ENCODE measurements at places on chromosomes 5 and 9.
A peak's percentile ranks its signal among the peaks of the same experiment; 100 is the strongest.

GRCh38 chr5:149496166-149496565 is 55.1 kb downstream of the CSNK1A1 start:
- no peak for DNase-seq

- peak; percentile 11 for DNase-seq
Observed at GRCh38 chr5:73030995-73031394, 75.2 kb downstream of the FCHO2 start.

DNA sequence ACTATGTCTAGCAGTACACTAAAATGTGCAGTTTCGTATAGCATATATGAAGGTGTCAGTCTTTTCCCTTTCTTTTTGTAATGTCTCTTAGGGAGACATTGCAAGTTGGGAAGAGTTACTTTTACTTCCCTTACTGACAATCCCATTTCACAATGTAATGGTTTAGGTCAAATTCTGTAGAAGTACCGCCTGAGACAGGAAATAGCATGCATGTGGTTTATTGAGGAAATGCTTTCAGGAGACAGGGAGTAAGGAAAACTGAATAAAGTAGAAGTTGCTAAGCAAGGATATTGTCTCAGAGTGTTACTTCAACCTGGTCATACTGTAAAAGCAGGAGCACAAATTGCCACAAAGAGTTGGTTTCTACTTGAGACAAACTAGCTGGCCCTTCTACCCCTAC is 32.1 kb upstream of the MSANTD3 start:
- DNase-seq = no peak

- DNase-seq = no peak
Observed at GRCh38 chr5:170097934-170098333, 7.8 kb upstream of the FOXI1 start.

DNA sequence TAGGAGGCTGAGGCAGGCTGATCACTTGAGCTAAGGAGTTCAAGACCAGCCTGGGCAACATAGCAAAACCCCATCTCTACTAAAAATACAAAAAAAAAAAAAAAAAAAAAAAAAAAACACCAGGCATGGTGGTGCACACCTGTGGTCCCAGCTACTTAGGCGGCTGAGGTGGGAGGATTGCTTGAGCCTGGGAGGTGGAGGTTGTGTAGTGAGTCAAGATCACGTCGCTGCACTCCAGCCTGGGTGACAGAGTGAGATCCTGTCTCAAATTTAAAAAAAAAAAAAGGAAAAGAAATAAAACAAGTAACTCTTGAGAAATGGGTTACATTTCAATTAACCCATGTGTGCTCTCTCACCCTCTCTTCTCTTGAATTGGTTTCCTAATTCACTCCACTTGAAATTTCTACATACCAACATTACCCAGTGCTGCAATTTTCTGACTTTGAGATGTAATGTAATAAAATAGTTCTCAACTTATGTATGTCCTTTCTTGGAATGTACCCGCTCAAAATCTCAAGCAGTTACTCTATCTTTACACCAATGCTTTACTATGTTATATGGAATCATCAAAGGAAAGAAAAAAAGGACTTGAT is 35.8 kb downstream of the TMEM245 start:
- DNase-seq = no peak

- no peak for DNase-seq
Observed at GRCh38 chr9:71058660-71059059, 62.8 kb downstream of the TRPM3 start.

DNA sequence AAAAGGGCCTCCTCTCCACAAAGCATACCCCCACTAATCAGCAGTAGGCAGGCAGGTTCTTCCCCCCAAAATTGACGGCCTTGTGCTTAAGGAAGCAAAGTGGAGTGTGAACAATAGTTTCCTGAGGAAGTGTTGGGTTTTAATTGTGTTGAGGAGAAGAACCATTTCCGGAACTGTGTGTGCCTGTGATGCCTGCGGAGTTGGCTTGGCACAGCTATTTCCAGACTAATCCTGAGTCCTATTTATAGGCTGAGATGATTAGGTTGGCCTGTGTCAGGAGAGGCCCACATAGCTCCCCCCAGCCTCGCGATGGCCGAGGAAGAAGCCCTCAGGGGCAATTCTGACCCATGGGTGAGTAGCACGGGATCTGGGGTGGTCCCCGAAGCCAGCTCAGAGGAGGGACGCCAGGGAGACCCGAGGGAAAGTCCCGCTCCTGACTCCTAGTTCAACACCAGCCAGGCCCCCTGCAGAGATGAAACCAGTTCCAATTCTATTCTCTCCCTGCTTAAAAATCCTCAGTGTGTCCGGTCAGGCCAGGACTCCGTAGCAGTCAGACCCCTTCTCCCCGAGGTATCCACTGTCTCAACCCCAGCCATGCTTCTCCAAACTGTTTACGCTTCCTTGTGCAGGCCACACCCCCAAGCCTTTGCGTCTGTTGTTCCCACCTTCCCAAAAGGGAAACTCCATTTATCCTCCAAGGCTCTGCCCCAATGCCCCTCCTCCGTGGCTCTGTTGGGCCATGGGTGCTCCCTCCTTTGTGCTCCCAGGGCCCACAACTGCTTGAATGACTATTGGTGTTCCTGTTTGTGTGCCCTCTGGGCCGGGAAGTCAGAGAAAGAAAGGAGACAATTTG is 18.1 kb downstream of the GSN start:
- DNase-seq = no peak

- DNase-seq = no peak
Observed at GRCh38 chr9:5614985-5615384, 13.9 kb upstream of the RIC1 start.

DNA sequence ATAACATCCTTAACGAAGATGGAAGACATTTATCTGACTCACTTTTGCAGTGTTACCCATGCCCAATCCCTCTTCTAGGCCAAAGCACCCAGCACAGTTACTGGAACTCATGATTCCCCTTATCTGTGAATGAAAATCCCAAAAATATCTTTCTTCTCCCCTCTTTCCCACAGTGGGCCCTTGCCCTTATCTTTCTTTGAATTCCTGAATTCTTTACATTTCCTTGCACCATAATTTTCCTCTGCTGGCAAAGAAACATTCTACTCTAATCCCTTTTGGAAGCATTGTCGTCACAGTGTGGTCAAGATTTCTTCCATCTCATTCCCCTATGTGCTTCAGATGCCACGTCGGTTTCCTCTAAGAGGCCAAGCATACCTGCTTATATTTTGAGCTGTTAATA is 135.9 kb upstream of the LIFR start:
- DNase-seq = no peak

DNA sequence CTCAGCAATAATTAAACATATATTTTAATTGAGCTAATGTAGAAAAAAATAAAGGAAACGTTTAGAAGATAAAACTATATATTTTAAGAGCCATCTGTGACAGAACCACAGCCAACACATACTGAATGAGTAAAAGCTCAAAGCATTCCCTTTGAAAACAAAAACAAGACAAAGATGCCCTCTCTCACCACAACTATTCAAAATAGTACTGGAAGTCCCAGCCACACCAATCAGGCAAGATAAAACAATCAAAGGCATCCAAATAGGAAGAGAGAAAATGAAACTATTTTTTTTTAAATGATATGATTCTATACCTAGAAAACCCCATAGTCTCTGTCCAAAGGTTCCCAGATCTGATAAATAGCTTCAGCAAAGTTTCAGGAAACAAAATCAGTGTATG is 262.0 kb downstream of the HTR1A start:
- DNase-seq = no peak

DNA sequence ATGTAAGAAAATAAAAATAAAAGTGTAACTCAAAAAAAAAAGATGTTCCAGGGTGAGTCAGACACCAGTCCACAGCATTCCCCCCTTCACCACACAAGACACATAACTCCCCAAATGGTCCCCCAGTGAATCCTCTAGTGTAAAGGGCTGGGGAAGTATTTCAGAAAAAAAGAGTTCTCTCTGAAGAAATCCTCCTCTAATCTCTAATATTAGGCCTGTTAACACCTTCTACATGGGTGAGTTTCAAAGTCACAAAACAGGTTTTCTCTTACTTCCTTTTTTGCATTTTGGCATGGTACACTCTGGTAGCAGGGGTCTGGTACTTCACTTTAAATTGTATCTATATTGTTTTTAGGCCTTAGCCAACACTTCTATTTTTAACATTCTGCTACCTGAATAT is 28.2 kb downstream of the RNF145 start:
- no peak for DNase-seq

DNA sequence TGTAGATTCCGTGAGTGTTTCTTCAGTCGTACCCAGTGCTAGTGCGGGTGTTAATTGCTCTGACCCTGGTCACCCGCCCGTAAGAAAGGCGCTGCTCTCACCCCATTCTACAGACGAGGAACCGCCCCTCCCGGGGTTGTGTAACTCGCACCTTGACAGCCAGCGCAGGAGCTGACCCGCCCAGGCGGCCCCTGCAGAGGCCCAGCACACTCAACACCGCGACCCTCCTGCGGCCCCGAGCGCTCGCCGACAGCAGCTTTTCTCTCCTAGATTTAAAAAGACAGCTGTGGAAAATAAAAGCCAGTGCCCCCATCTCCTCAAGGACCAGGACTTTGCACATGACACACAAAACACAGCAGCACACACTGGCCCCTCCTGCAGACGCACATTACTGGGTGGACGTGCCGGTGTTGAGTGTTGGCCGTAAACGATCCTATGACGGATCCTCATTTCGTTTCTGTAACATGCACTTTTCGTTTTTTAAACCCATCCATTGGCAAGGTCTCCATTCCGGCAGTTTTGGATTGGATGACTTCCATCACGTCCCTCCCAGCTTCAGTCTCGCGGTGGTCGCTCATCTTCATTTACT is 22.9 kb downstream of the OR2V2 start:
- no peak for DNase-seq

GRCh38 chr5:81657386-81657785 is 93.5 kb downstream of the SSBP2 start:
- no peak for DNase-seq

GRCh38 chr9:79469164-79469563 is 102.6 kb upstream of the TLE4 start:
- DNase-seq = no peak

DNA sequence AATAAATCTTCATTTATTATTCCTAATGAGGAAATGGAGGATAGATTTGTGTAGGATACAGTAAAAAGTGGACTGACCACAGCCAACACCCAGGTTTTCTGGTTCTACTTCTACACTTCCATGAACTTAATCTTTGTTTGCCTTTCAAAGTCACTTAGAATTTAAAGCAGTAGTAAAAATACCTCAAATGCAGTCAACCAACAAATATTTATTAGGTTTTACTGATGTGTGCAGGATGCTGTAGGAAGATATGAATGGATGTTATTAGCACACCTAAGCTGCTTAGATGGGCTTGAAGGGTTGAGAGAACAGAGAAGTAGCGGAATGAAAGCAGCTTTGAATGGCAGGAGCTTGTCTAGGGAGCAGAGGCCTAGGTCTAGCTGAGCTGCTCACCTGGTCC is 201.1 kb downstream of the PALM2AKAP2 start:
- no peak for DNase-seq

- no peak for DNase-seq
Observed at GRCh38 chr9:128101231-128101661, 26.3 kb downstream of the PTGES2 start.

GRCh38 chr9:91424403-91425176 is 958 bp upstream of the NFIL3 start:
- no peak for DNase-seq

- DNase-seq = no peak
Observed at GRCh38 chr9:2771661-2772060, 54.4 kb downstream of the KCNV2 start.

DNA sequence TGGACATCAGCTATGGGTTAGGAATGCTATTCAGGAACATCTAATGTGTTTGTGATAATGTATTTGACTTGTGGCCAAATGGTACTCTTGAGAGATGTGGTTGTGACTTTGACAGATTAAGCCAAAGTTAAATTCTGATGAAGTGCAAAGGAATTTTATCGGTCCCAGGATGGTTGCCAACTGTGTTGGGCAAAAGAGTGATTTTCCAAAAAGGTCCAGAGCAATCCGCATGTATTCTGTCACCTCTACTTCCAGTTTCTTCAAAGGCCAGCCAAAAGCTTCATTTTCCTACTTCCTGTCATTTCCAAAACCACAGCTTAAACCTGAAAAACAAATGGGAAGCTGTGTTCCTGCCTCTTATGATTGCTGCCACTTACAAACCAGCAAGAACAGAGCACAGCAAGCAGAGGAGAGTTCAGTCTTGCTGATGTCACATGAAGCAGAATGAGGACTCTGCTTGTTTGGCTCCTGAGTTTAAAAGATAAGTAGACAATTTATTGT is 59.8 kb downstream of the MARCHF3 start:
- DNase-seq = no peak

- no peak for DNase-seq
Observed at GRCh38 chr9:114374936-114375335, 12.8 kb downstream of the AKNA start.

DNA sequence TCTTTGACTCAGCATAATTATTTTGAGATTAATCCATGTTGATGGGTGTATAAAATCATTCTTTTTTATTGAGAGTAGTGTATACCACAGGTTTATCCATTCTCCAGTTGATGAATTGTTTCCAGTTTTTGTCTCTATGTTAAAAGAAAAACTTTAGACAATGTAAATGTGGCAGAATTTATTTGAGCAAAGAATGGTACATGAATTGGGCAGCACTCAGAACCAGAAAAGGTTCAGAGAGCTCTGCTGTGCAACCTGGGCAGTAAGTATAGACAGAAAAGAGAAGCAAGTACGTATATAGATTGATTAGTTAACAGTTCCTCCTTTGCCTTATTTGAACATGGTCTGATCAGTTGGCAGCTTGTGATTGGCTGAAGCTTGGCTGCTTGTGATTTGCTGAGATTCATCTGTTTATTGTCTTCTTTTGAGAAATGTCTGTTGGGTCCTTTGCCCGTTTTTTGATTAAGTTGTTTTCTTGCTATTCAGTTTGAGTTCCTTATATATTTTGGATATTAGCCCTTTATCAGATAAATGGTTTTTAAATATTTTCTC is 41.4 kb downstream of the CDC42SE2 start:
- DNase-seq = no peak

GRCh38 chr9:119175581-119175980 is 193.7 kb downstream of the BRINP1 start:
- DNase-seq = no peak

- no peak for DNase-seq
Observed at GRCh38 chr9:23552876-23553601, 273.0 kb downstream of the ELAVL2 start.

DNA sequence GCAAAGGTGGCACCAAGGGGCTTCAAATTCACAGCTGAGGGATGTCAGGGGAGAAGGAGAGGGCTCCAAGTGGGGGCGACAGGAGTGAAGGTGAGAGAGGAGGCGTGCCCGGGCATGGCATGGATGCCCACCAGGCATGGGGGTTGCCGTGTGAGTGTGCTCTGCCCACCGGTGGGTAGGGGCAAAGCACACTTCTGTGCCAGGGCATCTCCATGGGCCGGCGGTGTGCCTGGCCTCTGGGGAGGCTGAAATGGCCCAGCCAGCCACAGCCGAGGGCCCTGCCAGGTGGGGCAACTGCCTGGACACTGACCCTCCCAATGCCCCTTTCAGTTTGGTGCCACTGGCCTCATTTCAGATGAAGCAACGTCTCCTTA is 14.0 kb upstream of the RNU6ATAC start:
- no peak for DNase-seq

All from NCI-H526 (cell line).